8988T (cell line): ENCODE measurements at places on chromosomes 2 and 18.
A peak's percentile ranks its signal among the peaks of the same experiment; 100 is the strongest.

DNA sequence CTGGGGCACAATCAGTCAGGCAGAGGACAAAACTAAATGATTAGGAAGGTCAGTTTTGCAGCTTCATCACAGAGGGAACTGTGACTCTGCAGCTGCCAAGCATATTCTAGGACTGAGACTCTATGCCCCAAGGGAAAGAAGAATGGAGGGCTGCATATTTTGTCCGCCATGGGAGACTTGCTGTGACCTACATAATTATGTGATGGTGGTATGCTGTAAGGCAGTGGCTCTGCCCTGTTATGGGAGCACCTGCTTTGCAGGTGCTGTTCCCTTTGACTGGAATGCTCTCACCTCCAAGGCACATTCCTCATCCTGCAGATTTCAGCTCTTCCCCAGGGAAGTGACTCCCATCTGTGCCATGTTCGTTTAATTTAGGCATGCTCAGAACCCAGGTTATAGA, 261.9 kb upstream of the EPHA4 start:
- DNase-seq: no peak

- no peak for DNase-seq
Measured at GRCh38 chr2:239199041-239199768, 201.6 kb downstream of the HDAC4 start.

- no peak for DNase-seq
Measured at GRCh38 chr18:74994502-74995418, 214.2 kb downstream of the PTGR3 start.

DNA sequence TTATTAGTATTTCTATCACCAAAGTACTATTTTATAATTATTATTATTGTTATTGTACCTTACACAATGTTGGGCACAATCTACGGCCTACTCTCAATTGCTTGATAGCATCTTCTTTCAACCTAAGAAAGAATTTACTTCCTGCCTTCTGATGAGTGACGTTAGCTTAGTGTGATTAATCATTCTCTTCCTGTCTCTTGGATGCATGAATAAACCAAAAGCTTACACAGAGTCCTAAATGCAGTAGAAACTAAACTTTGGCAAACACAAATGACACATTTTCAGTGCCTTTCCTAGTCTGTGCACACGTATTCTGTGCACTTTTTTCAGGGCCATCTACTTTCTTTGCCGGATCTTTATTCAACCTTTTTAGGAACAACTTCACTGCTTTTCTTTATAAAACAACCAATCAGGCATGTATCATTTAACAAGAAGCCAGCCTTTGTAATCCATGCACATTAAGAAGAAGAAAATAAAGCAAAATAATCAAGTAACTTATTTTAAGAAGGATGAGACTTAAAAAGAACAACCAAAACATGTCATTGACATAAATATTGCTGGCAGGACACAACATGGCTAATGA, 19.1 kb downstream of the TRAK2 start:
- peak; percentile 22 for DNase-seq

DNA sequence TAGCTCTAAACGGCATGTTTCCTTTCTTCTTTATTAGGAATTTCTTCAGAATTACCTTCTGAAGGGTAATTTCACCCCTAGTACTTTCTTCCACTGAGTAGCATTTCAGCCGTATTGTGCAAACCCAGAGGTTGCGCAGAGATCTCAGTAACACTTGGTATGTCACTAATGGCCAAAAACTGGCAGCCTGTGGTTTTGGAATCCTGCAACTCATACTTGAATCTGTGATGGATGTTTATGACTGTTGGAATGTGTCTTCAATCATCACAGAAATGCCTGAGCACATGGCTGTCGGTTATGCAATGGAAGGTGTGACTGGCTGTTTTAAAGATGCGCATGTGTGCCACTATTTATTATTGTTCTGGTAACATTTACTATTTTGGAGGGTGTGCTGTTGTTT, 100.0 kb downstream of the COLEC12 start:
- no peak for DNase-seq

GRCh38 chr2:1543776-1544477, 130.7 kb downstream of the TPO start:
- DNase-seq: no peak

- DNase-seq: no peak
Measured at GRCh38 chr2:147327613-147328012, 517.2 kb upstream of the ACVR2A start.

DNA sequence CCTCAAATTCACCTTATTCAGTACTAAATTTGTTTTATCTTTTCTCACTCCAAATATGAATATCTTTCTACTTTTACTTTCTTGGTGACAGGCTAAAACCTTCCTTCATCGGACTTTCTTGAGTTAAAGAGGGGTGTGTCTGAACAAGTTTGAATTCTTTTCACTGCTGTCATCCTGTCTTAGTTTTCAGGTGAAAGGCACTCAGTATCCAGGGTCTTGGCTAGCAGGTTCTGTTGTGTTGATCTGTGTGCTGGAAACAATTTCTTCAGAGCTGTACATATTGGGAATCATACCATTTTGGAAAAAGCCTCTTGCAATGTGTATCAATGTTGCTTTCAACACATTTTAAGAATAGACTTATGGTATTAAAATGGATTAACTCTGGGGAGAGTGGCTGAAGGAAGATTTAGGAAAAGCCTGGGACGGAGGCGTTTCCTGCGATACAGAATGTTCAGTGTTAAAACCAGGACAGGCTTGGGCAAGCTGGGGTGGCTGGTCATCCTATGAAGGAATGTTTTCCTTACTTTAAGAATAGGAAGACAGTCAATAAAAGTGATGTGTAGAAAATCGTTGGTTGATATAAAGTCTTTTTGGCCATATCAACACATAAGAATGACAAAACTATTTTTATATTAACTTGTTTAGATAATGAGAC, 350.7 kb upstream of the SPRED2 start:
- DNase-seq: no peak

GRCh38 chr2:45156605-45157004, 147.4 kb upstream of the SIX2 start:
- no peak for DNase-seq

- DNase-seq: no peak
Measured at GRCh38 chr2:156800781-156801361, 364.7 kb downstream of the GPD2 start.

- DNase-seq: no peak
Measured at GRCh38 chr2:179239195-179239594, 25.4 kb downstream of the SESTD1 start.

- DNase-seq: no peak
Measured at GRCh38 chr2:111054791-111055691, 65.7 kb upstream of the BCL2L11 start.

DNA sequence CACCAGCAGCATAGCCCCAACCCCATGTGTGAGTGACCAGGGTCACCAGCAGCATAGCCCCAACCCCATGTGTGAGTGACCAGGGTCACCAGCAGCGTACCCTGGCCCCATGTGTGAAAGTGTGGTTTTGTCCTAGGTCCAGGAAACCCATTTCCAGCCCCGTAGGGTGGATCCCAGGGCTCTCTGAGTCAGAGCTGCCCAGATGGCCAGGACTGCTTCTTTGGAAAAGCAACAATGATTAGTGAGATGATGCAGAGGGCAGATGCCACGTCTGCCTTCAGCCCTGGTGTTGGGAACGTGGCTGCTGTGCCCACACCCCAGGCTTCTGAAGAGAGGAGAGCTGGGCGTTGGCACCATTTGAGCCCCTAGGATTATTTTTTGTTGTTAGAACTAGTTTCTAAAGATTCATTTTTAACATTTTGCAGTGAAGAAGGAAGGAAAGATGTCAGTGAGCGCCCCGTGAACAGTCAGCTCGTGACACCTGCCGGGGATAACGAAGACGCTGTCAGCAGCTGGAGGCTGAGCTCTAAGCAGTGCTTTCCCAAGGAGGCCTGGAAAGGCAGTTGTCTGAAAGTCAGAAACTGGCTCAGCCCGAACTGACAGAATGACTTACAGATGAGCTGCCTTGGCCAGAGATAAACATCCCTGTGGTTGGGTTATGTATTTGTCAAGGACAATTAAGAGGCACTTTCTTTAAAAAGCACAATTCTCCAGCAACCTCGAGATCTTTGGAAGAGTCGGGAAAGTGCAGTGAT, 32.1 kb upstream of the KCNG2 start:
- no peak for DNase-seq

- DNase-seq: no peak
Measured at GRCh38 chr2:75246441-75247167, 47.3 kb upstream of the TACR1 start.

DNA sequence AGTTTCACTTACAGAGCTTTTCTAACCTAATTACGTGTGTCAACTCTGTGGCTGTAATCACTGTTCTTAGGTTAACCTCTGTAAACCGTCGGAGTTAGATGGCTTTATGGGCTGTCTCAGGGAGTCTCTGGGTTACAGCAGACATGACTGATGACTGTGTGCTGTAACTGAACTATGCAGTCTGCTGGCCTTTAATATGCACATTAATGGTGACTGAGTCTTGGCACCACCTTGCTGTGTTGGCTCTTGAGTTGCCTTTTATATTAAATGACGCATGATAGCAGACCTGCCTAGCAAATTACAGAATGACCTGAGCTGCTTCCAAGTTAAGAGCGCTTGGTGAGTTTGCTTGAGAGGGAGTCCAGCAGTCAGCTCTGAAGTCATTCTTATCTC, 90.1 kb downstream of the ACKR3 start:
- no peak for DNase-seq

DNA sequence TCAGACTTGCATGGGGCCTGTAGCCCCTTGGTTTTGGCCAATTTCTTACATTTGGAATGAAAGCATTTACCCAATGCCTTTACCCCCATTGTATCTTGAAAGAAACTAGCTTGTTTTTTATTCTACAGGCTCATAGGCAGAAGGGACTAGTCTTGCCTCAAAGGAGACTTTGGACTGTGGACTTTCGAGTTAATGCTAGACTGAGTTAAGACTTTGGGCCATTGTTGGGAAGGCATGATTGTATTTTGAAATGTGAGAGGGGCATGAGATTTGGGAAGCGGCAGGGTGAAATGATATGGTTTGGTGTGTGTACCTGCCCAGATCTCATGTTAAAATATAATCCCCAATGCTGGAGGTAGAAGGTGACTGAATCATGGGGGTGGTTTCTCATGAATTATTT, 13.4 kb upstream of the WDR75 start:
- DNase-seq: no peak

GRCh38 chr2:20062615-20063545, 11.5 kb upstream of the LAPTM4A start:
- no peak for DNase-seq

DNA sequence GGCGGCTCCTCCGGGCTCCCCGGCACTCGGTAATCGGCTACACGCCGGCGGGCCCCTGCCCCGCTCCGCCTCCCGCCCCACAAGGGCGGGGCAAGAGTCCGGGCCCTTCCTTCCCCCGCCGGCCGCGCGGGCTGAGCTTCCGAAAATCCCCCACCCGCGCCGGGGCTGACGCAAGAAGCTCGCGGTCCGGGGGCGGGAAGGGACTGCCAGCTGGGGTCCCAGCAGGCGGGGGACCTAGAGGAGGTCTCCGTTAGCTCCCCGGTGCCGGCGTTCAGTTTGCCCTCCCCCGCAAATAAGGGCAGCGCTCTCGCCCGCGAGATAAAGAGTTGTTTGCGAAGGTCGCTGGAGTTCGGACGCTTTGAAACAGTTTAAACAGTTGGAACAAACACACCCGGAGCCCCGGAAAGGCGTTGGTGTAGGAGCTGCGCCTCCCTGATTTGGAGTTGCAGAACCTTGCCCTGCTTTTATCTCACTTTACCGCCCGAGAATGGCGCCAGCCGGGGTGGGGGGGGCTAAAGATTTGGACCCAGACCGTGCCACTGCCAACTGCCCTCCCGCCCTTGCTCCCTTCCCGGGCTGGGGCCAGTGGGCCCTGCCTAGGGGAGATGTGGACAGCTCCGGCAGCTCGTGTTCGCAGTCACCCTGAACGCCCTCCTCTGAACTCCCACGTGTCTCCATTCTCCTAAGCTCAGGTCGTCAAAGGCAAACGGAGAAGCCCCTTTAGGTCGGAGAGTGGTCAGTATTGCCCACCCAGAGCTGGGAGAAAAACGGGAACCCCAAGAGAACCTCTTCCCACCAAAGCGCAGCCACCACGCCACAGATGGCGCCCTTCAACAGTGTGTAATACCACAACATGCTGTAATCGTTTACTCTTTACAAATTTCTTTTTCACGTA, at the start of gene NFE2L2:
NFE2L2 (minus strand) TSS at position 35 of the 895 bp plus-strand sequence. CDS start 151 bp downstream, outside the sequence.
- peak; percentile 77 for DNase-seq

- peak; percentile 74 for DNase-seq
Measured at GRCh38 chr2:238720232-238720672, 127.6 kb upstream of the TWIST2 start.

GRCh38 chr2:17270894-17271293, 247.3 kb downstream of the RAD51AP2 start:
- DNase-seq: no peak

GRCh38 chr2:16481351-16481750, 184.3 kb downstream of the CYRIA start:
- no peak for DNase-seq

- DNase-seq: no peak
Measured at GRCh38 chr2:196266855-196267254, 95.5 kb upstream of the STK17B start.

DNA sequence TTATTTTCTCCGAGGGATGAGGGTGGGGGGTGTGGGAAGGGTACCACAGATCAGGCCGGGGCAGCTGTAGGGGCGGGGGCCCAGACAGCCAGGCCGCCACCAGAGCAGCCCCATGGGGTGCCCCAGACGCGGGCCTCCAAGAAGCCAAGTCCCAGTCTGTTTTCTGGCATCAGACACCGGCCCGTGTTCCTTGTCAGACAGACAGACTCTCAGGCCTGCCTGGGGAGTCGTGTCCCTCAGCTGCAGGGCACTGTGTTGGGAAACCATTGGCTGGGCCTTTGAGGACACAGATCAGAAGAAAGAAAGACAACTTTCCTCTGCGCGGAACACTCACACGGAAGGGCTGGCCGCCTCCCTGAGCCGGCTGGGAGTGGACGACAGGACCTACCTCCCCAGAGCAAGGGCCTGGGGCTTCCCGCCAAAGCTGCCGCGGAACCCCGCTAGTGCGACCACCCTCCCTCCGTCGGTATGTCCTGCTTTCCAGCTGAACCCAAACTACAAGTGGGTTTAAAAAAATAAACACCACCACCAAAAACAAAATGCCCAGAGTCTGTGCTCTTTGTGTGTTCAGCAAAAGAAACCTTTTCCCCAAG, 88.0 kb downstream of the SMAD7 start:
- DNase-seq: no peak

- DNase-seq: no peak
Measured at GRCh38 chr2:219207884-219208740, 1.5 kb downstream of the ZFAND2B start.

GRCh38 chr2:130135692-130136541, 6.9 kb upstream of the POTEF start:
- DNase-seq: no peak
